PC-3 (cell line): ENCODE measurements at places on chromosomes 12 and 14. TPM values are rescaled to one million over a fixed set of nuclear protein-coding genes. Genes with fewer than 3 reads are reported as not detected.
A peak's percentile ranks its signal among the peaks of the same experiment; 100 is the strongest.

DNA sequence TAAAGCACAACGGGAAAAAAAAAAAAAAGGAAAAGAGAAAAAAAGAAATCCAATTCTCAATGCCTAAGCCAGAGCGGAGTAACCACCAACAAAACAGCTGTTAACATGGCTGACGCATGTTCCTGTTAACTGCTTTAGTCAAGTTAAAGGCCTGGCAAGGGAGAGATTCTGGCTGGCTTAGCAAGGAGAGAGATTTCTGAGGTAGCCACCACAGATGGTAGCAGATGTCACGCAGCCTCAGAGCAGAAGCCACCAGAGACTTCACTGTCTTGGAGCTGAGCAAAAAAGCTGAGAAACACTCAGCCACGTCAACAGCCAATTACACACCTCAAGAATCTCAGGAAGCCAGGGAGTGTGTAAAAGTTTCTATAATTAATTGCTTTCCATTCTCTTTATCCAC, 87.1 kb downstream of the TMCC3 start:
- H3K36me3 ChIP-seq: no peaks in the 10 kb centered on the region
- H3K4me1 ChIP-seq: peaks cover 29% of the 10 kb centered on the region
- no peak overlapping the region for H3K4me3 ChIP-seq
- no peaks in the 10 kb centered on the region for H3K27me3 ChIP-seq
- no peak for DNase-seq

GRCh38 chr12:127284870-127285431, 982.0 kb upstream of the TMEM132C start:
- H3K27me3 ChIP-seq: no peaks in the 10 kb centered on the region
- H3K27ac ChIP-seq: peak overlapping the region; percentile 90
- H3K36me3 ChIP-seq: no peaks in the 10 kb centered on the region
- H3K4me3 ChIP-seq: no peak overlapping the region
- peaks cover 24% of the 10 kb centered on the region for H3K4me1 ChIP-seq
- peak; percentile 91 for DNase-seq

- H3K4me3 ChIP-seq: no peak overlapping the region
- H3K36me3 ChIP-seq: no peaks in the 10 kb centered on the region
- peaks cover 3% of the 10 kb centered on the region for H3K27me3 ChIP-seq
- H3K27ac ChIP-seq: no peak overlapping the region
- peak; percentile 51 for DNase-seq
These were observed 100.1 kb downstream of the PAH start for GRCh38 chr12:102816816-102817434.

DNA sequence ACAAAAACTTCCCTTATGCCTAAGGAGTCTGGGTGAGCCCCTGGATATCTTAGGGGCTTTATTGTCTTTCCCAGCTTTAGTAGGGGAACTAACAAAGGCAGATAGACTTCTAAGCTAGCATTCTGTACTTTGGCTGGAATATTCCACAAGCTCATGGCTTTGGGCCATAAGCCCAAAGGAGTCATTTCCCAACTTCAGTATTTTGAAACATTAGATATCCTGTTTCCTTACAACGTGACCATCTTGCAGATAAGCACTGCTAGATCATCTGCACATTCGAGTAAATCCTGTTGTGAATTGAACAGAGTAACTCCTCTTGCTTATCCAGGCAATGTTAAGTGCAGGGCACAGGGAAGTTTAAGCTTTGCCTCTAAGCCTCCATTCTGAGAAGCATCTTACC, 70.6 kb upstream of the ACTN1 start:
- H3K4me3 ChIP-seq: no peak overlapping the region
- no peak for DNase-seq
- H3K27me3 ChIP-seq: no peaks in the 10 kb centered on the region
- H3K4me1 ChIP-seq: no peaks in the 10 kb centered on the region

DNA sequence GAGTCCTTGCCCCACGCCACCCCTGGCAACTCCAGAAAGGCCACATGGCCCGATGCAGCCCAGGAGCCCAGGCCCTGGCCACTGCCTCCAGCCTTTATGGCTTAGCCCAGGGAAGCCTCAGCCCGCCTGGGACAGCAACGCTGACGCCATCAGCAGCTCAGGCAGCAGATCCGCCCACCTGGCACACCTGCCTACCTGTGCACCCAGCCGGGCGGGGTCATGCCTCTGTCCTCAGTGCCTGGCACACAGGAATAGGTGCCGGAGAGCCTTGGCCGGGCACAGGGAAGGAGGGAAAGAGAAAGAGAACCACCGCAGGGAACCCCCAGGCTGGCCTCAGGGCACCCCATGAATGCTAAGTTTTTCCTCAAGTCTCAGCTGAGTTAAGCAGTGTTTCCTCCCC, 21.1 kb downstream of the BEGAIN start:
- H3K27ac ChIP-seq: no peak overlapping the region
- no peaks in the 10 kb centered on the region for H3K36me3 ChIP-seq
- no peak overlapping the region for H3K4me3 ChIP-seq
- peaks cover 25% of the 10 kb centered on the region for H3K27me3 ChIP-seq
- H3K4me1 ChIP-seq: no peaks in the 10 kb centered on the region

DNA sequence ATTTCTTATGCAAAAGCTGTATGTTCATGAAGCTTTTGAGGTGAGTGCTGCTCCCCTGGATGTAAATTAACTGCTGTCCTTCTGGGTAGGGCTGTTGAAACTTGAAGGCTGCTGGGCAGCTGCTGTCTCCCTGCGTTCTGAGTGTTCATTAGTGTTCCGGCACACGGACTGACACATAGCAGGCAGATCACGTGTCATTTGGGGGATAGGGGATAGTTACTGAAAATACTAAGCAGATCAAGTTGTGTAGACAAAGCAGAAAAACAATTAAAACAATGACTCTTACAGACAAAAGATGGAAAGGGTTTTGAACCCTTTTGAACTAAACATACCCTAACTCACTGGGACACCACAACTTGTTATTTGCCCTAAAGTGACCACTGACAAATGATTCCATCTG, 82.5 kb downstream of the PRICKLE1 start:
- no peaks in the 10 kb centered on the region for H3K27me3 ChIP-seq
- H3K27ac ChIP-seq: no peak overlapping the region
- DNase-seq: no peak
- H3K4me3 ChIP-seq: no peak overlapping the region

GRCh38 chr12:65171870-65172269, 2.5 kb downstream of the LEMD3 start:
- H3K36me3 ChIP-seq: peaks cover 11% of the 10 kb centered on the region; the same call in 1 of the 2 replicates
- peak overlapping the region; percentile 79 for H3K4me3 ChIP-seq
- peaks cover 29% of the 10 kb centered on the region for H3K4me1 ChIP-seq
- no peak overlapping the region for H3K27ac ChIP-seq

DNA sequence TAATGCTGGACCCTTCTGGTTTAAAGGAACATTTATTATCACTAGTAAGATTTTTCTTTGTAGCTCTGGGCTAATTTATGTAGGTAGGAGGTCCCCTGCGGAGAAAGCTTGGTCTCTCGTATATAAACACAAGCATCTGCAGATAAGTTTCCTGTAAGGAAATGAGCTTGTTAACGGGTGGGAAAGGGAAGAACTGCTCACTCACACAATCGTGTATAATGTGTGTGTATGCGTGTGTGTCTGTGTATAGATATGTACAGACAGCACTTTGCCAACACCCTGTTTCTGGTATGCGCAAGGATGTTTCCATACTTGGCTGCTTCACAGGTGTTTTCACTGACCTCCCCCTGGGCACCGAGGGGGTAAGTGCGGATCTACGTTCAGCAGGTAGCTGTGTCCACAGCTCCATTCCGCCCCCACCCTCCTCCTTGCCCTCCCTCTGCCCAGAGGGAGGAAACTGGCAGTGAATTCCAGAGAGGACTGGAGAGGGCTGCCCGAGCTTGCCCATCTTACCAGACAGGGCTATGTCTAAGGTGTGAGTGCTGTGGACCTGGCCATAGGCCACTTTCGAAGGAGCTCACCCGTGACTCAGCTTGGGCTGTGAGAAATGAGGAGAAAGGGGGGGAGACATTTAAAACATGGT, 65.2 kb downstream of the NINJ2 start:
- no peak overlapping the region for H3K27ac ChIP-seq
- H3K27me3 ChIP-seq: no peaks in the 10 kb centered on the region
- no peaks in the 10 kb centered on the region for H3K36me3 ChIP-seq
- H3K4me1 ChIP-seq: no peaks in the 10 kb centered on the region

DNA sequence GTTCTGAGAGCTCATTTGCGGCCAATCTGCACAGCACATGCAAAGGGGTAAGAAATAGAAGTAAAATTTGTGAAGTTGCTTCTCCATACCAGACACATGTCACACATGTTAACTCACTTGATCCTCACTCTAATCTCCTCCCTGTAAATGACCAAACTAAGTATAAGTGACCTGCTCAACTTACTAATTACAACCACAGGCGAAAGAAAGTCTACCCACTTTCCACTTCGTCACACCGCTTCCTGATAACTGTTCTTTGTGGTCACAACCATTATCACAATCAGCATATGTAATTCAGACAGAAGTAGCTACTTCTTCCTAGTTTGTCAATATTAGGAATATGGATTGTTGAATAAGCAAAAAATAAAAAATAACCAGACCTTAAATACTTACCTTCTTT, 293.7 kb upstream of the CLEC14A start:
- no peaks in the 10 kb centered on the region for H3K4me1 ChIP-seq
- DNase-seq: no peak
- peaks cover 12% of the 10 kb centered on the region; the same call in 1 of the 2 replicates for H3K27me3 ChIP-seq
- H3K27ac ChIP-seq: no peak overlapping the region

GRCh38 chr12:64383675-64384074, 6.9 kb downstream of the C12orf56 start:
- H3K27ac ChIP-seq: peak overlapping the region; percentile 12; the same call in 1 of the 2 replicates
- H3K36me3 ChIP-seq: peaks cover 4% of the 10 kb centered on the region; the same call in 1 of the 2 replicates
- DNase-seq: peak; percentile 58
- no peak overlapping the region for H3K4me3 ChIP-seq
- no peaks in the 10 kb centered on the region for H3K27me3 ChIP-seq

- DNase-seq: no peak
- H3K4me1 ChIP-seq: peaks cover 21% of the 10 kb centered on the region
- peak overlapping the region; percentile 25; the same call in 1 of the 2 replicates for H3K4me3 ChIP-seq
- peak overlapping the region; percentile 74 for H3K27ac ChIP-seq
These were observed 6.3 kb upstream of the EVL start for GRCh38 chr14:100058777-100059437.

DNA sequence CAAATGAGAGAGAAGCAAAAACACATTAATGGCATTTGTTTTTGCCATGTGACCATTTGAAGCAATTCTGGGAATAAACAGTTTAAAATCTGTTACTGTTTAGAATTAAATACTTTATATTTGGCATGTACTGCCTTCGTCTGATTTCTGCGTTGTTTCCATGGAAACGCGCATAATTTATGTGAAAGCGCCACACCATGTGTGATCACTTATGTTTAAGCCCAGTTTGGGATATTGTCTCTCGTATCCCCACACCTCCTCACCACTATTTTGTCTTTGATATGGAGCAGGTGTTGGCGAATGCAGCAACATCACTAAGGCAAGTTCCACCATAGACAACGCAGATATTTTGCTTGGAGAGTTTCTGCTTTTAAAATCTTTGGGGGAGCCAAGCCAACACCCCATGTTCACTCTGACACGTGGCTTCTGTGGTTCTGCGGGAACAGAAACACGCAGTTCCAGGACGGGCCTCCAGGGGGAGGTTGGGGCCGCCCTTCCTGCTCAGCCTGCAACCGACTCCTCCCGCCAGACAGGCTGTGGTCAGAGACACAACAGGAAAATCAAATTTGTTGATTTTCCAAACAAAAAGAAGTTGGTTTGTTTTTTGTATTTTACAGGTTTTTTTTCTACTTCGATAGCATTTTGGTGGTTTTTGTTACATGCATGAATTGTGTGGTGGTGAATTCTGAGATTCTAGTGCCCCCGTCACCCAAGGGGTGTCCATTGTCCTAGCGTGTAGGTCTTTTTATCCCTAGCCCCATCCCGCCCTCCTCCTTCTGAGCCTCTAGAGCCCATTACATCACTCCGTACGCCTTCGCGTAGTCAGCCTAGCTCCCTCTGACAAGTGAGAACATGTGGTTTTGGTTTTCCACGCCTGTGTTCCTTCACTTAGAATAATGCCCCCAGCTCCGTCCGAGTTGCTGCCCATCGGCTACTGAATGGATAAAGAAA, 101.9 kb upstream of the SFSWAP start:
- no peak overlapping the region for H3K4me3 ChIP-seq
- H3K27me3 ChIP-seq: peaks cover 79% of the 10 kb centered on the region
- no peak overlapping the region for H3K27ac ChIP-seq
- no peaks in the 10 kb centered on the region for H3K36me3 ChIP-seq
- H3K4me1 ChIP-seq: no peaks in the 10 kb centered on the region

C1S gene
- total RNA-seq: 2.1 and 2.9 TPM in 2 replicates

CFAP54 gene
- 0.77 and 1.1 TPM in 2 replicates for total RNA-seq

PPP1R3E gene
- 3.2 and 5.0 TPM in 2 replicates for total RNA-seq

FERMT2 gene
- total RNA-seq: 29.1 and 38.6 TPM in 2 replicates

BRMS1L gene
- 4.8 and 10.3 TPM in 2 replicates for total RNA-seq
